Activated CD4-positive, CD25-positive, alpha-beta regulatory T cell treated with anti-CD3 and anti-CD28 coated beads, Interleukin-2, amount 50 U/mL, for 72 hours (primary cell): ENCODE measurements at places on chromosomes 7 and 10.
A peak's percentile ranks its signal among the peaks of the same experiment; 100 is the strongest.

DNA sequence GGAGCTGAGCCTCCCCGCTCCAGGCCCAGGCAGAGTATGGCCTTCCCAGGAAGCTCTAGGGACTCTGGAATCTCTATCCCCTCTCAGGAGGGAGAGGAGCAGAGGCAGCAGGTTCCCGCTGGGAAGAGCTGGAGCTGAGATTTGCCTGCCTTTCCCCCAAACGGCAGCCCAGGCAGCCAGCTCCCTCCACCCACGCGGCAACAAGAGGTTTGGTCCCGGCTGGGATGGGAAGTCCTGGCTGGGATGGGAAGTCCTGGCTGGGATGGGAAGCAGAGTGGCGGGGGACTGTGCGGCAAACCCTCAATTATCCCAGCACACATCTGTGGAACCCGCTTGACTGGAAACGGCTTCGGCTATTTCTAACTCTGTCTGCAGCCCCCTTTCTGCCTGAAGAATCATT is 223.0 kb downstream of the ELFN1 start:
- no peak for DNase-seq

GRCh38 chr7:1458683-1459511 is at the start of gene MICALL2:
Gene MICALL2, minus strand, starts transcription at chr7:1459470. Its CDS starts 144 bp downstream, at chr7:1459326.
- peak; percentile 56 for DNase-seq

- no peak for DNase-seq
Observed at GRCh38 chr7:95715274-95715673, 57.1 kb upstream of the DYNC1I1 start.

DNA sequence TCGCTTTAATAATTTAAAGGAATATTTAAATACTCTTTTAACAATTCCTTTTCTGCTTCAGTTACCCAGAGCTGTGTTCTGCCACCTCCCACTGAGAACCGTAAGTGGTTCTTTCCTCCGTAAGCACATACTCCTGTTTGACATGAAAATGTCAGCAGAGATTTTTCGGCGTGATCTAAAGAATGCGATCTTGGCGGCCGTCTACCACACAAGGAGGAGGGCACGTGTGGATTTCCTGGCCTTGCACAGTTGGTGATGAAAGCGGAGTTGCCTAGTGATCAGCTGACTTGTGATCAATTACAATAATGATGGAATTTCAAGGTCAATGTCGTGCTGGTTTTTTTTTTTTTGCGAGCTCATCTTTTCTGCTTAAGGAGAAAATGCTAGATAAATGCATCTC is 35.6 kb upstream of the INSIG1 start:
- no peak for DNase-seq

GRCh38 chr10:78222096-78222790 is 188.6 kb downstream of the RPS24 start:
- DNase-seq, result no peak

- DNase-seq, result peak; percentile 89
Observed at GRCh38 chr10:92591550-92592022, 1.3 kb upstream of the KIF11 start.

GRCh38 chr10:133388973-133389818 is 4.8 kb upstream of the MTG1 start:
- DNase-seq, result peak; percentile 36

DNA sequence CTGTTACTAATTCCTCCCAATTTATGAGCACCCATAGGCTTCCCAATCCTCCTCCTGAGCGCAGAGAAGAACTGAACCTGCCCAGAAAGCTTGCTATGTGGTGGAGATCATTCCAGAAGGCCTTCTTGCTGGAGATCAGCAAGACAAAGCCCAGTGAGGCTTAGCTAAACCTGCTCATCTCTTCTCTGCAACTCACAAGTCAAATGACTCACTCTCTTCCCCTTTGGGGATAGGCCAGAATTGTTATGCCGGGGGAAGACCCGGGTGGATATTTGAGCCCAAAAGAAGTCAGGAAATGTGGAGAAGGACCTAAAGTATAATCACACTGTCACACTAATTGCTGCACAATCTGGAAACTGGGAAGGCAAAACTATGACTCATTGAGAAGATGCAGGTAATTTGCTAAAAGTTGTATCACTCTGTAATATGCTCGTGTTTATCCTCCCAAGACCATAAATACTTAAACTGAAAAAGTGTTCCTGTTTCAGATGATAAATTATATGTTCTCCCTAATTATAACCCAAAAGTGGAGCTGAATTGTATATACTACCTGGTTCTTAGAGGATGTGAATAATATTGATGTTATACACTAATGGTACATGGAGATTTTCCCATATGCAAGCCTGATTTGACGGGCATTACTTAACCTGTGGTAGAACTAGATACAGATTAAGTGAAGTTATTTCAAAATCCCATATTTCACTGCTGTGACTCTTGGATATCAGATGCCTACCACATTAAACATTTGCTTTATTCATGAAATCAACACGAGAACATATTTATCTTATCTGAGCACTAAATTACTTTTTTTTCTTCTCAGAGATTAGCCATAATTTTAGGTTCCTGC is 6.4 kb downstream of the NEBL start:
- no peak for DNase-seq

DNA sequence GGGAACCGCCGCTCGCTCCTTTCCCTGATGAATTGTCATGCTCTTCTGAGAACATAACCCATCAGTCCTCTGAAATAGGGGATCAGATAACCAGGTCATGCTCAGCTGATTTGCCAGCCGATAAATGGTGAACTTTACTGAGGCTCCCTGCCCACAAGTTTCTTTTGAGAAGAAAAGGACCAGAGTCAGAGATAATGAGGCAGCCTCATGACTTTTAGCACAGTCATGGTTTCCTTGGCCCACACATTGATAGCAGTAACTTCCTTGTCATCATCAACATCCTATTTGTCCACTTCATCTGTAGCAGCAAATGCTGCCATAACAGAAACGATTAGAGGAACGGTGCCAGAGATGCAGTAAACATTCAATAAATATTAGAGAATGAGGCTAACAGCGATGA is 509.0 kb downstream of the GATA3 start:
- no peak for DNase-seq

- DNase-seq, result no peak
Observed at GRCh38 chr7:121394709-121395140, 1.4 kb downstream of the FAM3C start.

- DNase-seq, result no peak
Observed at GRCh38 chr10:125567529-125567928, 115.4 kb downstream of the TEX36 start.

GRCh38 chr10:73979809-73980433 is 18.0 kb upstream of the VCL start:
- no peak for DNase-seq
